ENCODE measurements at places on chromosomes 6 and 20. TPM values are rescaled to one million over a fixed set of nuclear protein-coding genes. Genes with fewer than 3 reads are reported as not detected.

MUCL3 gene
- not detected for total RNA-seq

GRIK2 gene
- total RNA-seq: 20.4 TPM

EFCAB8 gene
- total RNA-seq: under 0.01 TPM

TCP11 gene
- total RNA-seq: not detected

PRND gene
- not detected for total RNA-seq

HEY2 gene
- 0.34 TPM for total RNA-seq
